ENCODE measurements at places on chromosomes 11 and 22.
A peak's percentile ranks its signal among the peaks of the same experiment; 100 is the strongest.

DNA sequence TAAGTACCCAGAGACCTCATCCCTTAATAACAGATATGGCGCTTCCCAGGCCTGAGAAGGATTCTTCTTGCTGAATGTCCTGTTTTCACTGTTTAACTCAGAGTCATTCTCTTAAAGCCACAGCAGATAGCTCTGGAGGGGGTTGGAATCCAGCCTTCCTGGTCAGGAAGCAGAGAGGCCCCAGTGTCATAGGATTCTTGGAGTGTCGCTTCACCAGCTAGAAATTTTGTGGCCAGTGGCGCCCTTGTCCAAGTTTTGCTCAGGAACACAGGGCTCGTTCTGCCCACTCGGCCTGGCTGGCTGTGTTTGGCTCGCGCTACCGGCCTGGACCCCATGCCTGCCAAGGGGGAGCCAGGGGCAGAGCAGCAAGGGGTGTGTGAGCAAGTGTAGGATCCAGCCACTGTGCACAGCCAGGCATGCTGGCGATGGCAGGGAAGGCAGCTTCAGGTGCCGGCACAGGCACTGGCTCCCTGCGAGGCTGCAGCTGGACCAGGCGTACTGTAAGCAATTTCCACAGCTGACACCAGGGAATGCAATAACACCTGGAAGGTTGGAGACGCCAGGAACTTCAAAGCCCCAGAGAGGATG lies 214.8 kb upstream of the SESN3 start:
- DNase-seq: no peak

DNA sequence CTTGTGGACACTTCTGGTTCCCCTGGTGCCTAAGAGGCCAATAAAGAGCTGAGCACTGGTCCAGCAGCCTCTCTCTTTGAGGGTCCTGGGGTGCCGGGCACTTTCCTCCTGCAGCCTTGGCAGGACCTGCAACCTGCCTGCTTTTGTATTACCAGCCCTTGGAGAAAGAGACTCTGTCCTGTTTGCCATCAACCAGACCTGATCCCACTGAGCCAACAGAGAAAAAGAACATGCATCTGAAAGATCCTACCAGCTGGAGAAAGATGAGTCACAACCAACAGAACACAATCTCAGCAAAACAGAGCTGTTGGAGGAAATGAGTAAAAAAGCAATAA lies 321.0 kb downstream of the DDX10 start:
- no peak for DNase-seq

- DNase-seq: no peak
Observed at GRCh38 chr11:71551711-71552110, 3.5 kb downstream of the KRTAP5-9 start.

- no peak for DNase-seq
Observed at GRCh38 chr11:111843661-111844060, 27.7 kb downstream of the ALG9 start.

DNA sequence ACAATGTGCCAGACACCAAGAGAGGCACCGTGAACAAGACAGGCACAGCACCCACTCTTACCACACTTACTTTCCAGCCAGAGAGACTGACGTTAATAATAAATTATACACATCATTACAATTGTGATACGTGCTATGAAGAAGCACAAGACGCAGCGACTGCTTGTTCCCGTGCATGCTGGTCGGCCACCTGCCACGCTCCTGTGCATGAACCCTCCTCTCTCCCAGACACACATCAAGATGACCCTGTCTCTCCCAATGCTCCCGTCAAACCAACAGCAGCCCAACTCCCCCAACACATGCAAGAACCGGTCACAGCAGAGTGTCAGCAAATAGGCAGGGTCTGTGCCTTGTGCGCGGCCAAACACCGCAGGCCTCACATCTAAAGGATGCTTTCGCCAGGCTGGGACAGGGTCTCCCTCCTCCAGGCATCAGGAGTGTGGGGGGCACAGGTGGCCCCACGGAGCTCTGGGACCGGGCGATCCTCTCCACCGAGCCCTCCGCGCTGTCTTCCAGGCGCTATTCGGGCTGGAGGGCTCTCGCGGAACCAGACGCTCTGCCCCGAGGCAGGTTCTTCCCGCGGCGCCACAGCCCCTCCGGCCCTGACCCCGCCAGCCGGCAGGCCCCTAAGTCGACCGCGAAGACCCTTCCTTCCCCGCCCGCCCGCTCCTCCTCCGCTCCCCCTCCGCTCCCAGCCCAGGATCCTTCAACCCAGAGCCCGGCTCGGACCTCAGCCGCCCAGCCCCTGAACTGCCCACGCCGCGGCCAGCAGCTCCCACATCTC lies 533 bp downstream of the SERGEF start:
- DNase-seq: peak; percentile 15

DNA sequence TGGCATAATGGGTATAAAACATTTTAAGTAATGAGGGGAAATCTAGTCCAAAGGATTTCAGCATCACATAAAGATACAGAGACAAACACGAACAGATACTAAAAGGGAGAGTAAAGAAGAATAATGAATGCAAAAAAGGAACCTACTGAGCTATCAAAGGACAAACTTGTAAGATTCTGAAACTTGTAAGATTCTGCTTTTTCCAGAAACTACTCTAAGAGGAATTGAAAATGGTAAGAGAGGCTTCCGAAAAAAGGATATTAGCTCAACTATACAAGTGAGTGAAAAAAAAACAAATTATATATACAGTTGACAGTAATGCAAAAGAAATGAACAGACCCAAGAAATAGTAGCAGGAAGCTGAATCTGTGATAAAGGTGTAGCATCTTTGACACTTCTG lies 37.7 kb downstream of the POLD3 start:
- DNase-seq: no peak

DNA sequence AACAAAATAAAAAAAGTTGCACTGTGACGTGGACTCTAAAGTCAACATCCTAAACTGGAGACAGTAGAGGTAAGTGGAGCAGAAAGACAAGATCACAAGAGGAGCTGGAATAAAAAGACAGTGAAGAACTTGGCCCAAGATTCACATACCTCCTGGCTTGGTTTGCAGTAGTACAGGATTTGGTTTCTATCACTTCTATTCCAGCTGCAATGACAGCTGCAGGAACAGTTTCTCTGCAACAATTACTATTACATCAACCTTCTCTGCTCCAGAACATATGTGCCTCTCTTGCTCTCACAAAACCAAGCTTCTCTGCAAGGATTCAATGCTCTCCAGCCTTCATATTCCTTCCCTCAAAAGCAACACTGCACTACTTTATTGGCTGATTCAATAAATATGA lies 7.8 kb upstream of the KDM2A start:
- DNase-seq: no peak

GRCh38 chr11:77065878-77066228 lies 918 bp upstream of the CAPN5 start:
- DNase-seq: peak; percentile 41

- DNase-seq: no peak
Observed at GRCh38 chr11:40129266-40129665, 1330.2 kb downstream of the LRRC4C start.

DNA sequence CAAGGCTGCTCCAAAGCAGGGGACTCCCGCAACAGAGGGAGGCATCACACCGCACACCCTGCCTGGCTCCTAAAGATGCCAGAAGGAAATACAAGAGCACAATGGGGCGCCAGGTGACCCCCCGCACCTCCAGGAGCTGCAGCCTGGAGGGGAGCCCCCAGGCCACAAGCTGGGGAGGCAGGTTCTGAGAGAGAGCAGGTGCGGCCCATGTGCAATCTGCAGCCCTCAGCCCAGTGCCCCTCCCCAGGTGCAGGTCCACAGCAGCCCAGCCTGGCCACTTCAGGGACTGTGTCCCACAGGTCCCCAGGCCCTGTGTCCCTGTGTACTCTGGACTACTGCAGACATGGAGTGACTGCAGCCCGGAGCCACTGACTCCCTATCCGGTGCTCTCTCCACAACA lies 13.1 kb downstream of the WNT7B start:
- DNase-seq: no peak

- DNase-seq: no peak
Observed at GRCh38 chr11:44147751-44148150, 52.3 kb downstream of the EXT2 start.
